Occipital lobe (tissue), 3 donors: ENCODE measurements at places on chromosomes 3 and 15. TPM values are rescaled to one million over a fixed set of nuclear protein-coding genes. Genes with fewer than 3 reads are reported as not detected.

The CTXN2 gene
- 0.16 TPM for total RNA-seq

The SLC12A1 gene
- 0.16 TPM for total RNA-seq

The CD80 gene
- 0.78 TPM for total RNA-seq

DNA sequence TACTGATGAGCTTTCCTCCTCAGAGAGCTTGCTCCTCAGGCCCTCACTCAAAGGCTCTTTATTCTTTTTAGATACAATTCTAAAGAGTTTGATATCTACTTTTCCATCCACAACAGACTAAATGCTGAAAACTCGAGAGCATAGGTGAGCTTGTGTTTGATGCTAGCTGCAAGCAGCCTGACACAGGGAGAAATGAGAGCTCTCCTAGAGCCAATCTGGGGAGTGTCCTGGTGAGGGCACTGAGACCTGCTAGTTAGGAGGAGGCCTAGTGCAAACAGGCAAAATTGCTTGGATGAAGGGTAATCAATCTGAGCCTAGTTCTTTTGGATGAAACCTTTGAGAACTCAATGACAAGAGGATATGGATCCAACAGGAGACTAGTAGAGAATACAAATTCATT lies 300.8 kb downstream of the ZBTB20 start:
- DNase-seq, result no peak

GRCh38 chr3:196502775-196503195 lies 783 bp downstream of the RNF168 start:
- DNase-seq, result peak; percentile 20
